Caco-2 (cell line): ENCODE measurements at places on chromosomes 16 and 17. TPM values are rescaled to one million over a fixed set of nuclear protein-coding genes. Genes with fewer than 3 reads are reported as not detected.
A peak's percentile ranks its signal among the peaks of the same experiment; 100 is the strongest.

GRCh38 chr17:17495536-17496188 is 533 bp downstream of the RASD1 start:
- peak; percentile 50 for DNase-seq
- peaks cover 2% of the 10 kb centered on the region; the same call in 1 of the 2 replicates for H3K36me3 ChIP-seq
- H3K4me3 ChIP-seq: peak overlapping the region; percentile 91
- H3K27me3 ChIP-seq: no peaks in the 10 kb centered on the region
- peak overlapping the region; percentile 74 for H3K27ac ChIP-seq

GRCh38 chr17:4232168-4232813 is 31.5 kb downstream of the ANKFY1 start:
- DNase-seq: no peak
- H3K36me3 ChIP-seq: no peaks in the 10 kb centered on the region
- peaks cover 6% of the 10 kb centered on the region for H3K4me1 ChIP-seq
- no peaks in the 10 kb centered on the region for H3K27me3 ChIP-seq
- no peak overlapping the region for H3K27ac ChIP-seq

DNA sequence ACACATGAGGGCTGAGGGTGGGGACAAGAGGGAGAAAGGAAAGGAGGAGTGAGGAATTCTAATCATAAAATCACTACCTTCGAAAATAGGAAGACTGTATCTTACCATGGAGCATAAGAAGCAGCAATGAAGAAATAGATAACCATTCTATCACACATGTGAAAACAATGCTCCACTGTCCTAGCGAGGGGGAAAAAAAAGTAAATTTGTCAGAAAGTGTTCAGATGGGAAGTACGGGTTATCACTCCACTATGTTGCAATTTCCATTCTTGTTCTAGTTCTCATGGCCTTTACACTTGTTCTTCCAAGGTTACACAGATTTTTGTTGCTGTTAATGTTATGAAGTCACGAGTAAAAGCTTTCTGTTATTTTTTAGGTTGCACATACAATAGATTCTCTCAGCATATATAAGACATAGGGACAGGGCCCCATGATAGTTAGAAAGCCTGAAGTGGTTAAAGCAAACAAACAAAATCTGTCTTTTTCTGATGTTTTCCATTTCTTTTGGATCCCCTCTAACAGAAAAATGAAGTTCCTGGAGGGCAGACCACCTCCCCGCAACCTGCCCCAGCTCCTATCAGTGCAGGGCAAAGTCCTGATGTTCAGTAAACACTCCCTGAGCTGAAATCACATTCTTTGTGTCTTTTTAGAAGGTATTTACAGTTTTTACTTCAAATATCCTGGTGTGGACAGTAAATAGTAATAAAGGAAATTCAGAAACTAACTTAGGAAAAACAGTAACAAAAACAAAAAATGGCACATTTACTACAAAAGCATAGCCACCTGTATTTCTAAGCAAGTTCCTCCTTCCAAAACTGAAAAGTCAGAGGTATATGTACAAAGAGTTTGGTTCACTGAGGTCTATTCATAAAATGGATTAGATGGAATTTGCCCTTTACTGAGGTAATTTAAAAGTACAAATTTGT is 13.7 kb downstream of the MMD start:
- peaks cover 35% of the 10 kb centered on the region for H3K4me1 ChIP-seq
- H3K27ac ChIP-seq: peak overlapping the region; percentile 72
- no peak overlapping the region for H3K4me3 ChIP-seq
- peaks cover 7% of the 10 kb centered on the region for H3K36me3 ChIP-seq
- no peaks in the 10 kb centered on the region for H3K27me3 ChIP-seq
- DNase-seq: peak; percentile 49

DNA sequence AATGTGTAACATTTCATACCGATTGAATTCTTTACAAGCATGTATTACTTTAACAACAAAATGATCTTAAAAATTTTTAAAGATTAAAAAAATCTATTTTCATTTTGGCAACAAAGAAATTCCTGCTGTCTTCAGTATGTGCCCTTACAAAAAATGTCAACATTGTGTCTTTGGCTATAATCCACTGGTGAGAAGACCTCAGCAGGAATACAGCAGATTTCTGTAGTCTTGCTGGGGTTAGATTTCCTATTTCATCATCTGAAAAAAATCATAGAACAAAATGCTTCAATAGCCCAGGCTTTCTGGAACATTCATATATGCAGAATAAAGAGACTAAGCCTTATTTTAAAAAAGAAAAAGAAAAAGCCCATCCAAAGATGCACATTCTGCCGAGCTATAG is 129.1 kb upstream of the CA10 start:
- no peaks in the 10 kb centered on the region for H3K4me1 ChIP-seq
- no peak for DNase-seq
- no peak overlapping the region for H3K27ac ChIP-seq

- peak overlapping the region; percentile 33 for H3K27ac ChIP-seq
- no peak for DNase-seq
- H3K4me1 ChIP-seq: peaks cover 12% of the 10 kb centered on the region; the same call in 1 of the 2 replicates
- H3K4me3 ChIP-seq: no peak overlapping the region
Observed at GRCh38 chr17:31148205-31148604, 53.4 kb downstream of the NF1 start.

- H3K4me1 ChIP-seq: peaks cover 39% of the 10 kb centered on the region
- peak overlapping the region; percentile 20 for H3K27ac ChIP-seq
- peak overlapping the region; percentile 22; the same call in 1 of the 2 replicates for H3K4me3 ChIP-seq
- H3K36me3 ChIP-seq: no peaks in the 10 kb centered on the region
Observed at GRCh38 chr17:72518753-72519597, 398.2 kb downstream of the SOX9 start.

DNA sequence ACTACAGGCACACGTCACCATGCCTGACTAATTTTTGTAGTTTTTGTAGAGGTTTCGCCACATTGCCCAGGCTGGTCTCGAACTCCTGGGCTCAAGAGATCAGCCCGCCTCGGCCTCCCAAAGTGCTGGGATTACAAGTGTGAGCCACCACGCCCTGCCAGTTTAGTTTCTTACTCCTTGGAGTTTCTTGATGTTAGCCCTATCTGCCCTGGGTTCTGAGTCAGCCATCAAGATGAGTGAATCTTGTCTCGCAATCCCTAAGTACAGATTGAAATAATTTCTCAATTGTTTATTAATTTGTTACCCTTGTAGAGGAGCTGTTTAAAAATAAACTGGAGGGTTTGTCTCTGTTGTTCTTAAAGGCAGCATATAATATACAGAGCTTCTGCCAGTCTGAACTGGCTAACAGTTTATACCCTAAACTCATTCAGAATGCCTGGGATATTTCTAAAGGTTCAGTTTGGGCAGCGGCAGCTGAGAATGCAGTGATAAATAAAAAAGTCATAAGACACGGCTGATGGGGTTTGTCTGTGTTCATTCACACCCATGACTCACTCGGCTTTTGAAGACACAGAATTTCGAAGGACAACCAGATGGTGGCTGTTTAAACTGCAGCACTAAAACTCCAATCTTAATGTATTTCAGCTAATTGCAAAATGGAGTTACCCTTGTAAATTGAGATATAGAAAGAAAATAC is 39.6 kb downstream of the GPRC5B start:
- DNase-seq: no peak
- no peak overlapping the region for H3K27ac ChIP-seq
- H3K4me3 ChIP-seq: no peak overlapping the region
- H3K27me3 ChIP-seq: no peaks in the 10 kb centered on the region

DNA sequence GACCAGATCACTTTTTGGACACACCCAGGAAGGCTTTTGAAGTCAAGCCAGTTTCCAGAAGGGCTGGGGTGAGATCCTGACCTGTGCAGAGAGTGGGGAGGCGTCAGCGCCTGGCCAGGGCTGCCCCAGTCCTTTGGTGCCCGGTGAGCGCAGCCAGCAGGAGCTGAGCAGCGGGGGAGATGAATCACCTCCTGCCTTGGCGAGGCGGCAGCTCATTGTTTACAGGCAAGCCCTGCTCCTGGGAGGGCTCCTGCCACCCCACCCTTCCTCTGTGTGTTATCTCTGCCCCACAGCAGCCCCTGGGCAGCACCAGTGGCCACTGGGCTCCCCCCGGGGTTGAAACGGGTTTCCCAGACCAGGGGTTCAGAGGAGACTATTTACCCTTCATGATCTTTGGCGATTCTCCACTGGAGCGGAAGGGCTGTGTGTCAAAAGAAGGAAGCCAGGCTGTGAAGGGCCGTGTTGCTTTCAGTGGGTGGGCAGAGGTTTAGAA is 14.1 kb upstream of the ITGB4 start:
- H3K27me3 ChIP-seq: no peaks in the 10 kb centered on the region
- H3K36me3 ChIP-seq: peaks cover 5% of the 10 kb centered on the region
- no peak overlapping the region for H3K27ac ChIP-seq
- no peak for DNase-seq
- H3K4me1 ChIP-seq: no peaks in the 10 kb centered on the region

- no peak overlapping the region for H3K27ac ChIP-seq
- H3K36me3 ChIP-seq: no peaks in the 10 kb centered on the region
- DNase-seq: no peak
- H3K4me3 ChIP-seq: no peak overlapping the region
Observed at GRCh38 chr16:23362460-23363317, 60.6 kb downstream of the SCNN1B start.

GRCh38 chr16:19505600-19506303 is 16.1 kb downstream of the GDE1 start:
- H3K36me3 ChIP-seq: no peaks in the 10 kb centered on the region; the same call in 1 of the 2 replicates
- no peak overlapping the region for H3K4me3 ChIP-seq
- no peak for DNase-seq
- 0 out of 2 replicates have a peak, but pooled peaks cover 4% of the 10 kb centered on the region for H3K4me1 ChIP-seq
- H3K27ac ChIP-seq: no peak overlapping the region

DNA sequence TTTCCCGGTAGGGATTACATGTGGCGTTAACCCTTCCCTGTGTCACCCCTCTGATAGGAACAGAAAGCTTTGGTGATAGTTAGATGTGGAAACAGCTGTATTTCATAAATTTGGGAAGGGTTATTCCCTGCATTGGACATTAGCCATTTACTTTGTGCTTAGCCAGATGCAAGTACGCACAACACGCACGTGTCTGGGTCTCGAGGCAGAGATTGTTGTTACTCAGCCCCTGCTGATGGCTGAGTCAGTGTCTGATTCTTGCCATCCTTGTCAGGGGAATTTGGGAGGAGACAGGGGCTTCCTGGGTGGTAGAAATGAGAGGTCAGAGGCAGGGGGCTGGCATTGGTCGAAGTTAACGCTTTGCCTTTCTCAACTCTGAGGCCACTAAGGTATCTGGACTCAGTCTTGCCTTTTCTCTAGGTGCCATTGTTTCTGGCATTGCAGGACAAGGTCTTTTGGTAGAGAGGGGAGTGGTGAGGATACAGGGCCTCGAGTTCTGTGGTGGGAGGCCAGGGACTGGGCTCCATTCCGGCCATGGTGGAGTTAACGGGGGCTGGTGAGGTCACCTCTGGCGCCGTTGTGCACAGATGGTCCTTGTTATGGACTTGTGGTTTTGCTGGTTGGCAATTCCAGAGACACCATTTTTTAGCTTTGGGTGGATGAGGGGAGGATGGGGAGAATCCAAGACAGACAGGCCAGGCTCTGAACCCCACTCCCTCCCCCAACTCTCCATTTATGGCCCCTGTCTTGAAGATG is 8.2 kb downstream of the MMP2 start:
- H3K27ac ChIP-seq: no peak overlapping the region
- DNase-seq: no peak
- no peaks in the 10 kb centered on the region for H3K36me3 ChIP-seq
- no peak overlapping the region for H3K4me3 ChIP-seq

Gene MFAP4
- not detected in 2 replicates for total RNA-seq

Gene MT1A
- total RNA-seq: 2.0 and 2.5 TPM in 2 replicates

Gene TMC8
- not detected in 2 replicates for total RNA-seq

Gene SEPTIN12
- not detected in 2 replicates for total RNA-seq

Gene FAM83G
- total RNA-seq: 24.3 and 28.1 TPM in 2 replicates

Gene FOXJ1
- total RNA-seq: 7.0 and 10.7 TPM in 2 replicates

Gene CTRB2
- not detected in 2 replicates for total RNA-seq
